ENCODE measurements at places on chromosomes 5 and 9. TPM values are rescaled to one million over a fixed set of nuclear protein-coding genes. Genes with fewer than 3 reads are reported as not detected.

DNA sequence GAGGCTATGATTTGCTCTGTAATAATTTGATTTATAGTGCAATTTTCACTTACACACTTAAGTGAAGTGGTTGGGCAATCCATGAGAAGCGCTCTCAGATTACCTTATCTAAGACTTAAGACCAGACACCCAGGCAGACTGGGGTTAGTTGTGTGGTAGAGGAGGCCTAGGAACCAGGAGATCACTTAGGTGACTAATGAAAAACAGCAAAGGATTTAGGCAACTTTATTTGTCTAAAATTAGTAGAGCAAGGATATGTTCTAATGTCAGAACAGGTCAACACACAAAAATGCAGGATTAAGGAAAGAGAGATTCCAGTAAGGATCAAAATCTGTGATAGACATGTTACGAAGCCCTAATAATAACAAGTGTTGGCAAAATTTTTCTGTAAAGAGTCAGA lies 913.8 kb downstream of the TLE1 start:
- peak; percentile 69 for DNase-seq

Gene CD274
- total RNA-seq: 10.3 TPM

GRCh38 chr9:96020792-96021550 lies 145.5 kb downstream of the ERCC6L2 start:
- peak; percentile 25 for DNase-seq

DNA sequence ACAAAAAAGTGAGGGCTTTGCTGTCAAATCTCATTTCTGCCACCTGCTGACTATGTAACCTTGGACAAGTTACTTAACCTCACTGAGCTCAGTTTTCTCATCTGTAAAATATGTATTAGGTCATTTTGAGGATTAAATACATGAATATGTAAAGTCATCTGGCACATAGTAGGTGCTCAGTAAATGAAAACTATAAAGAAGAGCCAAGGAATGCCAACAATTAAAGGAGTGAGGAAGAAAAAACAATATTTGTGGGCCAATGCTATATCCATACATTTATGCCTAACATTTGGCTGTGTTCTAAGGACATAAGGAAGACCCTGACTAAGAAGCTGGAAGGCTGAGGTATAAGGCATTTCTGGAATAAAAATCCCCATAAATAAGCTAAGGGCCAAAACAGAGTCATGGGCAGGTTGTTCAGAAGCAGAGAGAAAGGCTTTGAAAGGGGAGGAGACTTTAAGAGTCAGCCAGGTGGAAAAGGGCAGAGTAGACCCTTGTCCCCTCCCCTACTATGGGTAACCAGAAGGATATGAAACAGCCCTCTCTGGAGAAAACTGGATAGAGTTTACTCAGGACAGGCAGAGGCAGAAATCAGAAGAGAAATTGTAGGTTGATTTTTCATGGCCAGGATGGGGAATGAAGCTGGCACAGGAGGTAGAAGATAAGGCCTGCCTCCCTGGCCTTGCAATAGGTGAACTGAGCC lies 47.6 kb upstream of the SIL1 start:
- no peak for DNase-seq

Gene LSM11
- 5.6 TPM for total RNA-seq

- no peak for DNase-seq
Measured at GRCh38 chr9:106228861-106229260, 534.5 kb downstream of the TMEM38B start.

DNA sequence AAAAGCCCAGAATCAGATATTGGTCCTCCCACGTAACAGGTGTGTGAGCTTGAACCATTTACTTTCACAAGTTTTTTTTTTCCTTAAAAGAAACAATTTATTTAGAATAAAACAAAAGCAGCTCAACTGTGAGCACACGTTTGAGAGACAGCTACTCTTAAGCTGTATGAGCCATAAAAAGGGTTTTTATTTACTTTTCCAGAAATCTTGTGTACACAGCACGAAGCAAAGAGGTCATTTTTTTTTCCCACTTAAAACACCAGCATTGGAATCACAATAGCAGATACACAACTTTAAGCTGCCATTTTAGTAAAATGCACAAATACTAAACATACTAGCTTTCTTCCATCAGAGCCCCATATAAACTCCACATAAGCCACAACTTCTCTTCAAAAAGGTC lies 44.6 kb downstream of the JAKMIP2 start:
- DNase-seq: no peak

Gene RPL37
- 971 TPM for total RNA-seq
